IMR-90 (cell line): ENCODE measurements at places on chromosomes 3 and 15.

GRCh38 chr3:25818335-25818734 is 28.4 kb downstream of the OXSM start:
- no peaks in the 10 kb centered on the region for H3K36me3 ChIP-seq
- no peak for DNase-seq

DNA sequence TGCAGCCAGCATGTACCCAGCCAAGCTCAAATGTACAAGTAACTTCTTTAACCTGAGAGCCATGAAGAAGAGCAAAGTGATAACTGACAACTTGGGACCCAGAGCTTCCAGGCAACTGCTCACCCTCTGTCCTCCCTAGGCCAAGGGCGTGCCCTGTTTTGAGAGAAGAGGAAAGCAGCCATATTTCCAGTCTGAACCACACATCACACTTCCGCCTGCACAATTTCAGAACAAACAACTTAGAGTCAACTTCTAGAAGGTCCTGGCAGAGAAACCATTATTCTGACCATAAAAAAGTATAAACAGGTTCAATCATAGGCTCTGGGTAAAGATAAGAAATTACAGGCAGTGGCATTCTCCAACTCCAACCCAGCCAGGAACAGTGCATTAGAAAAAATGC is 50.1 kb downstream of the ITGB5 start:
- no peak overlapping the region for H3K27ac ChIP-seq
- peaks cover 32% of the 10 kb centered on the region for H3K4me1 ChIP-seq
- H3K27me3 ChIP-seq = no peaks in the 10 kb centered on the region
- DNase-seq = no peak
- peaks cover 10% of the 10 kb centered on the region for H3K36me3 ChIP-seq

- peak overlapping the region; percentile 38; the same call in 1 of the 2 replicates for H3K27ac ChIP-seq
- no peaks in the 10 kb centered on the region for H3K36me3 ChIP-seq
- H3K4me3 ChIP-seq = no peak overlapping the region
- peaks cover 14% of the 10 kb centered on the region for H3K4me1 ChIP-seq
These were observed 143.8 kb upstream of the IL12A start for GRCh38 chr3:159844801-159845261.

DNA sequence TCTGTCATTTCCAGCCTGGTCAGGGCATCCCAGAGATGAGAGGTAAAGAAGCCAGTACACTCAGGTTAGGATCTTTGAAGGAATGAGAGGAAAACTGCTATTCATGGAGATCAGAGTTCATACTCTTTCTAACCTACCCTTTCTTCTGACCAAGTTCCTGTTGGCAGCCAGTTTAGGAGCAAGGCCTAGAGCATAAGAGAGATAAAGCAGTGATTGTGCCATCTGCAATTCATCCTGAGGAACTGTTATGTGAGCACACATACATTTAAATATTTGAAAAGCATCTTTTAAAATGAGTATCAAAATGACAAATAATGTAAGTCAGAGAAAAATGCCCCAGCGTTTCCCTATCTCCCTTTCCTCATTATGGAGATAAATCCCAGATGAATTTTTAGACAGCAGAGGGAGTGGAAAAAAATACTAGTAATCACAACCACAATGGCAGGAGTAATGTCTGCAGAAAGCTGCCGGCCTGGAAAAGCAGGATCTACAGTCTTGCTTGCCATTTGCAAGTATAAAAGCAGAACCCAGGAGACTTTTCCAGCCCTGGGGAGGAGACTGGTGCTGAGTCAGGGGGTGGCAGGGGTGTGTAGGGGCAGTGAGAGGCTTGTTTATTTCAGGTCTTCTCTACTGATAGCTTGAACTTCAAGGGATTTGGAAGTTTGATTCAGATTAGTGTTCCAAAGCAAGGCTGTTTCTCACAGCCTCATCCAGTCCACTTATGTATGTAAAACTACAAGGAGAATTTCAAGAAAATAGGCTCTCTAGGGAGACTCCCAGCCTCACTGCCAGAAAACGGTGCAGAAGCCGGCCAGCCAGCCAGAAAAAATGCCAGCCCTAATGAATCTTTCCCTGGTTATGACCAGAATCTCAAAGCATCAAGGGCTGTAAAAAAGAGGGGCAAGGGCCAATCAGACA is 1052.4 kb downstream of the TUSC7 start:
- DNase-seq = no peak
- H3K4me3 ChIP-seq = no peak overlapping the region
- H3K27me3 ChIP-seq = no peaks in the 10 kb centered on the region
- H3K36me3 ChIP-seq = no peaks in the 10 kb centered on the region
- H3K27ac ChIP-seq = no peak overlapping the region

GRCh38 chr3:70400194-70400593 is 87.8 kb upstream of the MDFIC2 start:
- no peaks in the 10 kb centered on the region for H3K27me3 ChIP-seq
- H3K27ac ChIP-seq = no peak overlapping the region
- no peak overlapping the region for H3K4me3 ChIP-seq
- DNase-seq = no peak
